ENCODE measurements at places on chromosomes 7 and 10.
A peak's percentile ranks its signal among the peaks of the same experiment; 100 is the strongest.

DNA sequence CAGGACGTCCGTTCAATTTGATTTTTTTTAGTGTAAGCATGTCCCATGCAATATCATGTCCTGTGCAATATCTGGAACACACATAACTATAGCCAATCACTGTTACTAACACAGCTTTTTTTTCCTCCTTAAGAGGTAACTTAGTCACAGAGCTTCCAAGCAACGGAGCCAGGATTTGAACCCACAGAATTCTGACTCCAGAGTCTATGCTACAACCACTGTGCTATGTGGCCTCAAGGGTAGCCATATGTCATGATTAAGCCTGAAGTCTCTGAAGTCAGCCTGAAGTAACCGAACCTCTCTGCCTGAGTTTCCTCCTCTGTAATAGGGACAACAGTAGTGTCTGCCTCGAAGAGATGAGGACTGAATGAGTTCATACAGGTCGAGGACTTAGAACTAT lies 42.2 kb upstream of the TCF7L2 start:
- DNase-seq: no peak

- DNase-seq: no peak
Measured at GRCh38 chr7:112573302-112574039, 92.7 kb downstream of the LSMEM1 start.

- DNase-seq: no peak
Measured at GRCh38 chr10:86252556-86252955, 114.0 kb downstream of the GRID1 start.

DNA sequence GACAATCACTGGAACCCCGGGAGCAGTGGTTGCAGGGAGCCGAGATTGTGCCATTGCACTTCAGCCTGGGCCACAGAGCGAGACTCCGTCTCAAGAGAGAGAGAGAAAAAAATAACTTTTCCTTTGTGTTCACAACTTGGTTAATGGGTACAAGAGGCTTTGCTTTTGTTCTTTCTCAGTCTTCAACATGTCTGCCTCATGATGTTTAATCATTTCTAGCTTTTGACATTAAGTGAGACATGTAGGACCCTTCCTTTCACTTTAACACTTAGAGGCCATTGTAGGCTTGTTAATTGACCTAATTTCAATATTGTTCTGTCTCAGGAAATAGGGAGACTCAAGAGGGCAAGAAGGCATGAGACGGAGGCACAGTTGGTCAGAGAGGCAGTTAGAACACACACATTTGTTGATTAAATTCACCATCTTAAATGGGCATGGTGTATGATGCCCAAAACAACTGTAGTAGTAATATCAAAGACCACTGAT lies 9.3 kb upstream of the CRCP start:
- no peak for DNase-seq

GRCh38 chr7:134562136-134562535 lies 13.2 kb downstream of the AKR1B15 start:
- DNase-seq: no peak

- no peak for DNase-seq
Measured at GRCh38 chr7:126210707-126211106, 1042.0 kb downstream of the GRM8 start.

GRCh38 chr10:43926371-43926770 lies 277.7 kb upstream of the ZNF32 start:
- DNase-seq: no peak

DNA sequence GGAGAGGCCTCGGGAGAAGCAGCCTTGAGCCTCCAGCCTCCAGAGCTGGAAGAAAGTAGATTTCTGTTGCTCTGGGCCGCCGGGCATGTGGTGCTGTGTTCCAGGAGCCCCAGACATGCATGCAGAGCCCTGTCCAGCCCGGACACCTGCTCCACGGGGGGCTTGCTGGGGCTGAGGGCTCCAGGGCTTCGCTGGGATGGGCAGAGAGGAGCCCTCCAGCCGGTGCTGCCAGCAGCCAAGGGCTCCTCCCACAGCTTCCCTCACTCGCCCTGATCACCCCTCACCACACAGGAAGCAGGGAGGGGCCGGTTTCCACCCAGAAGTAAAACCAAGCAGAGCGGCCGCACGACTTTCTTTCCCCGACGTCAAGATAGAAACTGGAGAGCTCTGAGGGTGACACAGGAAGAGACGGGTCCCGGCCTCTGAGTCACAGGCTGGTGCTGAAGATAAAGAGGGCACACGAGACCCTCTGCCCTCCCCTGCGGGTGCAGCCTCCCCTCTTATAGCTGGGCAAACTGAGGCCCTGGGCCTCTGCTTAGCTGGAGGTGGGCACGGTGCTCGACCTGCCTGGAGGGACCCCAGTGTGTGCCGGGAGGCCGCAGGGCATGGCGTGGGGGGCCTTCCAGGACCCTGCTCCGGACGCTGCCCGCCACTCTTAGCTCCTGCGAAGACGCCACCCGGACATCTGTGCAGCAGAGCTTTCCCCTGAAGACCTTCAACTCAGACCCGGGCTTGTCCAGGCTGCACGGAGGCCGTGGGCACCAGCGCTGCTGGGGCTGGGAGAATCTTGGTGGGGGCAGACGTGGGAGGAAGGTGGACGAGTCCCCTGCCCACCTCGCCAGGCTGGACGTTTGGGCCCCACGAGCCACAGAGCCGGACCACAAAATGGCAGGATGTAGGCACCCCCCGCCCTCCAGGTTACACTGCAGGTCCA lies 31.1 kb downstream of the ADAP1 start:
- DNase-seq: no peak

GRCh38 chr10:71771821-71772617 lies 1.3 kb downstream of the VSIR start:
- no peak for DNase-seq

GRCh38 chr7:123811056-123811455 lies 33.9 kb upstream of the HYAL4 start:
- DNase-seq: no peak

DNA sequence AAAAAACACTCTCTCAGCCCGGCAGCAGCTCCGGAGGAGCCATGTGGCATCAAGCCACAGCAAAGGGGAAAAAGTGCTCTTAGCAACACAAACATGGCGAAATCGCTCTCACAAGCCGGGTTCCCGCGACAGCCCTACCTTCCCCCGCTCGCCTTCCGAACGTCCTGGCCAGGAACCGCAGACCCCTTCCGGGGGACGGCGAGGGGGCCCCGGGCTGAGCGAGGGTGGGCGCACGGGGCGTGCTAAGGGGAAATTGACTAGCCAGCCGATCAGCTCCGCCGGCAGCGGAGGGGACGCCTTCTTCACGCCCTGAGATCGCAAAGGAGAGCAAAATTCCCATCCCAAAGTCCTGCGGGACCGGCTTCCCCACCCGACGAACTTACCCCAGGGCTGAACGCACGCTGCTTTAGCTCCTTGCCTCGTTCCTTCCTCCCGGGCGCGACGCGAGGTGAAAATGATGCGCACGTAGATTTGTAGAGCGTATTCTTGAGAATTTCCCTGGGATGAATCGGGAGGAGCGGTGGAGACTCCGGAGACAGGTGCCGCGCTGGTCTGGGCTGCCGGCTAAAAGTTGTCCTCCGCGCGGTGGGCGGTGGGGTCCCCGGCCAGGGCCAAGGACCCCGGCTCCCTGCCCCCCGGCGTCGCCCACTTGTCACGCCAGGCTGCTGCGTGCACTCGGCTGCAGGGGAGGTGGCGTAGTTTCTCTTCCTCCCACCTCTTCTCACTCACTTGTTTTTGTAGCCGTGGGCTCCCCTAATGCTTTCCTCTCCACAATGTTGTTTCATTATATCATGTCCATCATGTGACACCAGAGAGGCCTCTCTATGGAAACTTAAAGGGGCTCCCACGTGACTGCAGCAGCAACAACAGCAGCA lies 220.1 kb upstream of the MKLN1 start:
- DNase-seq: peak; percentile 74

DNA sequence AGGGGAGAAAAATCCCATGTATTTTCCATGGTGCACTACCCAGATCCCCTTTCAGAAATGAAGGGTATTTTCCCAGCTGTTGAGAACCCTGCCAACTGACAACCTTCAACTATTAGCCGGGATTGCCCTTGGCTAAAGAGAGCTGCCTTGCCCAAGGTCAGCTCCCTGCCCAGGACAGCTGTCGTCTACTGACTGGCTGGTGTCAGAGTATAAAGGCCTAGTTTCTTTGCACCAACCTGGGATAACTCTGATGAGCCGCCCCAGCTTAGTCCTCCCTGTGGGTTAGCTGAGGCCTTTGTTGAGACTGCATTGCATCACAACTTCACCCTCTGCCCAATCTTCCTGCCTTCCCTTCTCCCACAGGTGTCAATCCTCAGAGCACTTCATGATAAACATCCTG lies 147.2 kb upstream of the RHEB start:
- DNase-seq: no peak

DNA sequence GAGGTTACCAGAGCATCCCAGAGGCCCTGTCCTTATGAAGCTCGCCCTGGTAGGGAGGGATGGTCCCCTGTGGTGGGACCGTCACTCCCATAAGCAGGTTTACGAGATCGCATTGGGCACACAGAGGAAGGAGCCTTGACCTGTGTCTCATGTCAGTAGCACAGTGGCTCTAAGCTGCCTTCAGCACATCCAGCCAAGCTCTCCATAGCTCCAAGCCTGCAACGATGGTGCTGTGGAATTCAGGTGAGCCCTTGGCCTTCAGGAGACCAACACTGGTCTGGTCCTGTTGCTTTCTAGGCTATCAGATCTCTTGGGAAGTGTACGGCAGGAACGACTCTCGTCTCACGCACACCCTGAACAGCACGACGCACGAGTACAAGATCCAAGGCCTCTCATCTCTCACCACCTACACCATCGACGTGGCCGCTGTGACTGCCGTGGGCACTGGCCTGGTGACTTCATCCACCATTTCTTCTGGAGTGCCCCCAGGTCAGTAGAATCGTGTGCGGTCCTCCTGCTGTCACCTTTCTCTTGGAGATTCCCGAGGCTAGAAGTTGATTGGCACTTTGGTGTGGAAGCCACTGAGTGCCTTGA lies 605.3 kb upstream of the FOXK1 start:
- DNase-seq: no peak

DNA sequence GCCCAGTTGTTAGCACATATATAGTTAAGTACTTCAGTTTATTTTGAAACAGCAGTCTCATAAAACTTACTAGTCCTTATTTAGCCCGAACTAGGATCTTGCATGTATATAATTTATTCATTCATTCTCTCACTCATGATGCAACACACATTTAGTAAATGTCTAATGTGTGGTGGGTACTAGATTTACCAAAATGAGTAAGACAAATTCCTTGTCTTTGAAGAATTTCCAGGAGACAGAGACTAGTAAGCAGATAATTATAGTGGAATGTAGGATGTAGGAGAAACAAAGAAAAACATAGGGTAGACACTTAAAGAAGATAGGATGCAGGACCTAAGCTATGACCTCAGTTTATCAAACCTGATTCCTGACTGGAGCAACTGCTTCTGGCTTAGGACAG lies 120.2 kb upstream of the AMPH start:
- no peak for DNase-seq

DNA sequence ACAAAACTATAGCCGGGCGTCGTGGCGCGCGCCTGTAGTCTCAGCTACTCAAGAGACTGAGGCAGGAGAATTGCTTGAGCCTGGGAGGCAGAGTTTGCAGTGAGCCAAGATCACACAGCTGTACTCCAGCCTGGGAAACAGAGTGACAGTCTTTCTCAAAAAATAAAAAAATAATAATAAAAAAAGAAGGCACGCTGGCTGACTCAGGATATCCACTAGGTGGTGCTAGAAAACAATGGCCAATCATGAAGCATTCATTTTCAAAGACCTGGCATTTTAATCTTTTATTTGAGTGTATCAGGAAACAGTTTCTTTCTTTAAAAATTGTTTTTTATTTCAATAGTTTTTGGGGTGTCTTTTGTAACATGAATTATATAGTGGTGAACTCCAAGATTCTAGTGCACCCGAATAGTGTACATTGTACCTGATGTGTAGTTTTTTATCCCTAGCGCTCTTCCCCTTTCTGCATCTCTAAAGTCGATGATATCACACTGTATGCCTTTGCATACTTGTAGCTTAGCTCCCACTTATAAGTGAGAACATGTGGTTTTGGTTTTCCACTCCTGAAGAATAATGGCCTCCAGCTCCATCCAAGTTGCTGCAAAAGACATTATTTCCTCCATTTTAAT lies 88.6 kb downstream of the LYZL1 start:
- no peak for DNase-seq

DNA sequence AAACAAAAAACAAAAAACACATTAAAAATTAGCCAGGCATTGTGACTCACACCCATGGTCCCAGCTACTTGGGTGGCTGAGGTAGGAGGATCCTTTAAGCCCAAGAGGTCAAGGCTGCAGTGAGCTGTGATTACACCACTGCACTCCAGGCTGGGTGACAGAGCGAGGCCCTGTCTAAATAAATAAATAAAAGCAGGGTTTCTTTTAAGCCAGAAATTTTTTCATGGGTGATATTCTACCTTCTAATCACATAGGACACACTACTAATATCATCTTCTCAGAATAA lies 14.2 kb upstream of the SVIL start:
- DNase-seq: no peak

GRCh38 chr7:135929249-135929648 lies 47.9 kb downstream of the MTPN start:
- no peak for DNase-seq

GRCh38 chr10:94397549-94398370 lies 4.6 kb upstream of the TBC1D12 start:
- DNase-seq: no peak

DNA sequence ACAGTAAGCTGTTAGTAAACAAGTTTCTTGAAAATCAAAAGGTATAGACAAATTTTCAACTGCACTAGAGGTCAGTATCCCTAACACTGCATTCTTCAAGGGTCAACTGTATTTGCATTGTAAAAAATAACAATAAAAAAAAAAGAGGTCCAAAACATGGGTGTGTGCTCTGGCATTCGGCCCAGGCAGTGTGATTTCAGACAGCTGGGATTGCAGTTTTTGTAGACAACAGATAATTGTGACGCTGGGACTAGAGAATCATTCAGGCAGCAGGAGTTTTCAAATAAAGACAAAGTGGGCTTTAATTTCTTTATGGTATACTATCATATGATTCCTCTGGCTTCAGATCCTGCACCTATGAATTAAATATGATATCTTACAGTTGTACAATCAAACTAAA lies 543.2 kb upstream of the SEMA3D start:
- no peak for DNase-seq

GRCh38 chr10:11015446-11015934 lies 2.2 kb upstream of the CELF2 start:
- DNase-seq: no peak

- no peak for DNase-seq
Measured at GRCh38 chr7:98647326-98647725, 30.2 kb downstream of the NPTX2 start.

DNA sequence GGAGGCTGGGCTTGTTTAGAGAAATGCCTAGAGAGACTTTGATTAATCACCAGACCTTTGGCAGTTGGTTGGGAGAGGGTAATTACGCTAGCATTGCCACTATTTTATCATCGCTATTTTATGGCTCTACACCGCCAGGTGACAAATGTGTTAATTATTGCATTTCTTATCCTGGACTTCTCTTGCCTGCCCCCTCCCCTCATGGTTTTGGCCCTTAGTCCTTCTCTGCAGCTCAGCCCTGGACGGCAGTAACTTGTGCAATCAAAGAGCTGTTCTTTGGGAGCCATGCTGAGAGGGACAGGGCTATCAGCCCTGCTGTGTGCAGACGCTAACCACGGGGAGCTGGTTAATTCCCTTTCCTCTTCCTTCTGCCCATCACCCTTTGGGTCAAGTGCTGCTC lies 585.0 kb downstream of the AUTS2 start:
- no peak for DNase-seq

All from caudate nucleus (tissue), 63 donors.